ENCODE measurements at places on chromosomes 11 and 22. TPM values are rescaled to one million over a fixed set of nuclear protein-coding genes. Genes with fewer than 3 reads are reported as not detected.

DNA sequence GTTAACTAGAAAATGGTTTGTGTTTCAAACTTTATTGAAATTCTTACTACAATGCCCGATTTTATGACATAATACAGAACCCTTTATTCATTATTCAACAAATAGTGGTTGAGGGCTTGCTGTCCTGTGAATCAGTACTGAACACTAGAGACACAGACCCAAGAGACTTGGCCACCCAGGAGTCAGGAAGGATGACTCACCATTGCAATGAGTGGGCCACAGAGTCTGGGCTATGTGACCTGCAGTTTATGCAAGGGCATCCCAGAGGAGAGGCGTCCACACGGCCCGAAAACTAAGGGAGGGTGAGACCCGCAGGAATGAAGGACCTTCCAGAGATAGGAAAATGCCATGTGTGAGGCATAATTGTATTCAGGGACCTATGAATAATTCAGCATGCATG lies 143.8 kb upstream of the DDI1 start:
- DNase-seq: no peak

- no peak for DNase-seq
Observed at GRCh38 chr11:128523641-128524040, 63.7 kb downstream of the ETS1 start.

The LUZP2 gene
- total RNA-seq: not detected

The NFAM1 gene
- total RNA-seq: 0.11 TPM

- DNase-seq: no peak
Observed at GRCh38 chr11:12786450-12786849, 112.2 kb downstream of the TEAD1 start.

The CRACR2B gene
- total RNA-seq: 0.28 TPM

DNA sequence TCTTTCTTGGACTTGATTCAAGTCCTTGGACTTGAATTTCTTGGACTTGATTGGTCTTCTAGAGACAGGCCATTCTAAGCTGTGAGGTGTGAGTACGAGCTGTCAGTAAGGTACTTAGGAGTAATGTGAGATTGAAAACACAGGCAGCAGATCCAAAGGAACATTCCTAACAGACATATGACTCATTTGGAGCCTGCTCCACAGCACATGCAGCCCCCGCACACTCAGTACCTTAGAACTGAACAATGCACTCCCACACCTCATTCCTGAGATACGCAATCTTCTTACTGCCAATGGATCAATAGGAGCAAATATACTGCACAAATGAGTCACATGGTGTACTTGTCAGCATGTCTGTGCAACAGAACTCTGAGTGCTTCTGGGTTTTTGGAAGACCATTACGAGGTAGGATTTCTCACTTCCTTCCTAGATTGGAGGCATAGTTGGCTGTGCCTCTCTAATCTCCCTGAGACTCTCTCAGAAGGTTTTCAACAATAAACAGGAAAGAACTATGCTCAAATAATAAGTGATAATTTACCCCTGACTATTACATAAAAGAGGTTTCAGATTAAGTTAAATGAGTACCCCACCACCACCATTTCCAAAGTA lies 243.1 kb downstream of the KCNA4 start:
- no peak for DNase-seq

GRCh38 chr11:113697756-113698407 lies 8.2 kb downstream of the TMPRSS5 start:
- no peak for DNase-seq

- DNase-seq: peak; percentile 32
Observed at GRCh38 chr22:19109198-19110063, 12.8 kb downstream of the DGCR2 start.

The GSTT4 gene
- not detected for total RNA-seq

The RAC2 gene
- total RNA-seq: 395 TPM

The SMC1B gene
- total RNA-seq: 0.24 TPM

DNA sequence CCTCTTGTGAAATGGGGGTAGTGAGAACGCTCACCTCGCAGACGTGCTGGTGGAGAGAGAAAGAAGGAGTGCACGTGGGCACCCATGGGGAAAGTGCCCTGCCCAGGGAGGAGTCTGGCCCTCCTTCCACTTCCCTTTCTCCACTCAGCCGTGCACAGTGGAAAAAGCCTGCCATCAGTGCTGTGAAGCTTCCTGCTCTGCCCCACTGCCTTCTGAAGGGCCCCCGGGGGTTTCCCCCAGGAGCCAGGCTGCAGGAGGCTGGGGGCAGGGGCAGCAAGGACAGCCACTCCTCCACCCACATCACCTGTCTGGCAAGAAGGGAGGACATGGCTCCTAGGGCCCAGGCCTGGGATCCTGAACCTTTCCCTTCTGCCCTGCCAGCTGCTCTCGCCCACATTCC lies 7.6 kb downstream of the TP53I11 start:
- DNase-seq: peak; percentile 15

The F2 gene
- 0.40 TPM for total RNA-seq

GRCh38 chr11:2759228-2760195 lies 59.7 kb upstream of the KCNQ1OT1 start:
- DNase-seq: no peak

The MAJIN gene
- total RNA-seq: not detected

DNA sequence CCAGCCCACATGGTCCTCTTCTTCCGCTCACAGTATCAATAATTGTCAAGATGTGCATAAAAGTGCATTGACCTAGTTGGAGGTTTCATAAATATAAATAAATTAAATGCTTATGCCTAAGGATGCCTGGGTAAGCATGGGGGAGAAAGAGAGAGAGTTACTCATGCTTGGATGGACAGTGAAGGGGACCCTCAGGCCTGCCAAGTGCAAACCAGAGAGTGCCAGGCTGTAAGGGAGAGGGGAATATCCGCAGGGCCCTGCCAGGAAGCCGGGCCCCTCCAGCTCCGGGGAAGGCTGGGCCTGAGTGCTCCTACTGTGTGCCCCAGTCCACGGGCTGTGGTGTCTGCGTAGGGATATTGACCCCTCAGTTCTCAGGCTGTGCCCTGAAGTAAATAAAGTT lies 214.6 kb downstream of the DSCAML1 start:
- no peak for DNase-seq

The UBQLNL gene
- total RNA-seq: not detected

Measured in activated T-cell treated with anti-CD3 and anti-CD28 coated beads, Interleukin-2, amount 50 U/mL, for 4 hours (primary cell).